ENCODE measurements at places on chromosomes 2 and 18.

DNA sequence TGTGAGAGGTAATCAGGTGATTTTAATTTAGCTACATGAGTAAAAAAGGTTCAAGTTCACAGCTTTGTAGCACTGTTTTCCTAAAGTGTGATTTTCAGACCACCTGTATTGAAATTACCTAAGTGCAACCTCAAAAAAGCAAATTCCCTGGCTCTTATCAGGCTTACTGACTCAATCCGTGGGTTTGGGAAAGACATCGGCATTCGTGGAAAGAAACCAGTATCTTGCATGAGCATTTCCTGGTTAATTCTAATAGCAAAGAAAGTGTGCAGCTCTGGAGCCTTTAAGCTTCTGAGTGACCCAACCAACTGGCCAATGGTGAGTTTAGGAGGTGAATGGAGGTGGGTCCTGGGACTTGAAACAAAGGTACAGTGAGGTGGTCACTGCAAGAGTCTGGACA lies 300.9 kb downstream of the NBAS start:
- no peak for DNase-seq

- no peak for DNase-seq
Observed at GRCh38 chr2:16325016-16325975, 340.3 kb downstream of the CYRIA start.

DNA sequence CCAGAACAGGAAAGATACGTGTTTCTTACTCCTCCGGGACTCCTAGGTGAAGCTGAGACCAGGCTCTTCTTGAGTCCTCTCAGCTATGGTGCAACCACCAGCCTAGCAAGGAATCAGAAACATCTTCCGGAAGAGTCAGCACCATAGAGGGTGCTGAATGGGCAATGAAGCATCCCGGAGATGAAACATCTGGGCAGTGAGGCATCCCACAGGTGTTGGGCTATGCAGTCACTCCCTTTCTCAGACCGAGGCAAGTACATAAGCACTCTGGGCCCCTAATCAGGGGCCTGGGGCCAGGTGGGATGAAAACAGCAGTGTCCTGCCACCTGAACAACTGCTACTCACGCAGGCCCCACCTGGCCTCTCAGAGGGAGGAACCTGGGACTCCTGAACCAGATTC lies 1.4 kb upstream of the CAPN10 start:
- no peak for DNase-seq

GRCh38 chr2:187920511-187920910 lies 366.3 kb upstream of the TFPI start:
- no peak for DNase-seq

GRCh38 chr18:5912566-5912965 lies 17.2 kb upstream of the TMEM200C start:
- no peak for DNase-seq
